ENCODE measurements at places on chromosomes 1 and 21.

GRCh38 chr1:209802780-209803152 is 3.2 kb downstream of the IRF6 start:
- no peak for DNase-seq

GRCh38 chr1:7726623-7727022 is 44.5 kb upstream of the VAMP3 start:
- DNase-seq: no peak

DNA sequence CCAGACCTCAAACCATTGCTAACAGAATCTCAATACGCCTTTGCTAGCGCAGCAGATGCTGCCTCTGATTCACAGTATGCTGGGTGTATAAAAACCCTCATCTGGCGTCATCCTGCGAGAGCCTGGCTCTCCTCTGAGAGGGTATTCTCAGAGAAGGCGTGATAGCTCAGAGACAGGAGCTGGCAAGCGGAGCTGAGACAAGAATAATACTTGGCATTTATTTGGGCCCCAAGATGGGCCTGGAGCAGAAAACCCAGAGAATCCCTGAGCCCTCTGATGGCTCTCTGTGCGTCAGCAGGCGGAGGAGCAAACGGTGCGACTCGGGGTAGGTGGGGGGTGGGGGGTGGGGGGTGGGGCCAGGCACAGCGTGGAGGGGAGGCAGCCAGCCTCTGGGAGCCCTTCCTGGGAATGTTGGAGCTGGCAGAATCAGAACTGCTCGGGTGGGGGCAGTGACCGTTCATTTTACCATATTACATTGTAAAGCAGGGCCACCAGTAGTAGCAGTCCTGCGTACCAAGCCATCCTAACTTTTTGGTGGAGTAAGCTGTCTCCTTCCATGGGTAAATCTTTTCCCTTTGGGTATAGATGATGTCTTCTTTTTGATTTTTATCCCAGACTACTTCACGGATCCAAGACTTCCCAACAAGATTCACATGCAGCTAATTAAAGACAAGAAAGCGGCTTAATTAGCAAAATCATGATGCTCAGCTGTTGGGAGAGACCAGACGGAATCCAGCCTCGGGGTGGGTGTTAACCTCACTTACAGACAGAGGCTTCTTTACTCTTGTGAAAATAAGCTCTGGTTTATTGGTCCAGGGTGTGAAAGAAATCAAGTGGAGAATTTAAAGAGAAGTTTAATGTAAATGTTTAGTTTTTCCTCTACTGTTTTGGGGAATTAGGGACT is 7.1 kb downstream of the RIIAD1 start:
- DNase-seq: peak; percentile 58

- no peak for DNase-seq
These were observed 34.1 kb downstream of the BMP8A start for GRCh38 chr1:39525366-39526165.
